EL (cell line): ENCODE measurements at places on chromosomes 2 and 18.
A peak's percentile ranks its signal among the peaks of the same experiment; 100 is the strongest.

DNA sequence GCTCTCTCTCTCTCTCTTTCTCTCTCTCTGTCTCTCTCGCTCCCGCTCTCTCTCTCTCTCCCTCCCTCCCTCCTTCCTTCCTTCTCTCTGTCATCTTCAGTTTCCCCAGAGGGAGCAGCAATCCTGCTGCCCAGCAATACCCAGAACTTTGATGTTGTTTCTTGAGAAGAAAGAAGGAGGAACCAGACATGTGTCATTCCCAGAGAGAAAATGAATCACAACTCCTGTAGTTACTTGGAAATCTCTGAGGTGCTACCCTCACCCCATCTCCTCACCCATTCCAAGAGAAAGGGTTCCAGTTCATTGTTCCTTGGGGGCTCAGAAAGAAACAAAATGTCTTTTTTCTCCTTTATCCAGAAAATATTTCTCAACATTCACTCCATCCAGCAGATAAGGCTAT lies 449.1 kb downstream of the TNS1 start:
- no peak for DNase-seq

- DNase-seq, result no peak
Measured at GRCh38 chr2:190891372-190891771, 10.8 kb downstream of the GLS start.

- no peak for DNase-seq
Measured at GRCh38 chr18:79792988-79793355, 4.8 kb upstream of the KCNG2 start.

- DNase-seq, result peak; percentile 65
Measured at GRCh38 chr2:149745396-149746230, 158.0 kb upstream of the MMADHC start.

GRCh38 chr2:15601681-15602080 lies 10.0 kb downstream of the DDX1 start:
- no peak for DNase-seq

- no peak for DNase-seq
Measured at GRCh38 chr18:77899972-77900754, 650.5 kb downstream of the GALR1 start.

- no peak for DNase-seq
Measured at GRCh38 chr2:14907014-14907612, 274.6 kb downstream of the LRATD1 start.
